ENCODE measurements at places on chromosomes 7 and 10. TPM values are rescaled to one million over a fixed set of nuclear protein-coding genes. Genes with fewer than 3 reads are reported as not detected.

GDF10 gene
- total RNA-seq, result 152 TPM

STEAP2 gene
- total RNA-seq, result 32.4 TPM

SFTPD gene
- not detected for total RNA-seq

HOXA1 gene
- 0.63 TPM for total RNA-seq

GOLGA7B gene
- total RNA-seq, result not detected

MIOS gene
- 19.1 TPM for total RNA-seq

TLX1 gene
- not detected for total RNA-seq

LIPJ gene
- 0.16 TPM for total RNA-seq

HOXA7 gene
- total RNA-seq, result not detected

FAM25G gene
- total RNA-seq, result not detected

FOXI2 gene
- not detected for total RNA-seq

COL17A1 gene
- total RNA-seq, result 0.94 TPM

SYT15 gene
- total RNA-seq, result under 0.01 TPM

RTKN2 gene
- 0.47 TPM for total RNA-seq

WAPL gene
- 42.0 TPM for total RNA-seq

FAM237B gene
- not detected for total RNA-seq

HYAL4 gene
- not detected for total RNA-seq

C7orf57 gene
- not detected for total RNA-seq

OSBPL3 gene
- 18.6 TPM for total RNA-seq

GNGT1 gene
- total RNA-seq, result not detected

RAB18 gene
- total RNA-seq, result 33.2 TPM

PLAU gene
- 63.4 TPM for total RNA-seq

PTF1A gene
- not detected for total RNA-seq

CALHM2 gene
- 31.4 TPM for total RNA-seq

CPA2 gene
- total RNA-seq, result not detected

ATP6V1F gene
- total RNA-seq, result 107 TPM

FFAR4 gene
- not detected for total RNA-seq

CUEDC2 gene
- total RNA-seq, result 47.0 TPM

SERPINE1 gene
- 37.9 TPM for total RNA-seq

ELAPOR2 gene
- 2.2 TPM for total RNA-seq

HECW1 gene
- total RNA-seq, result 0.79 TPM

OR2A12 gene
- not detected for total RNA-seq

CCL24 gene
- total RNA-seq, result not detected

EXOC6 gene
- total RNA-seq, result 10.1 TPM

SPDYE1 gene
- total RNA-seq, result under 0.01 TPM

NPVF gene
- total RNA-seq, result not detected

LOXL4 gene
- total RNA-seq, result 13.3 TPM

CCDC3 gene
- 0.16 TPM for total RNA-seq

UCN3 gene
- total RNA-seq, result not detected

SEMA3D gene
- total RNA-seq, result 4.0 TPM

RBP3 gene
- not detected for total RNA-seq

ACHE gene
- under 0.01 TPM for total RNA-seq

GIMAP4 gene
- not detected for total RNA-seq

CYP2E1 gene
- 0.52 TPM for total RNA-seq

ACSL5 gene
- 3.3 TPM for total RNA-seq

SLC26A4 gene
- 0.47 TPM for total RNA-seq
